ENCODE measurements at places on chromosomes 7 and 10.

DNA sequence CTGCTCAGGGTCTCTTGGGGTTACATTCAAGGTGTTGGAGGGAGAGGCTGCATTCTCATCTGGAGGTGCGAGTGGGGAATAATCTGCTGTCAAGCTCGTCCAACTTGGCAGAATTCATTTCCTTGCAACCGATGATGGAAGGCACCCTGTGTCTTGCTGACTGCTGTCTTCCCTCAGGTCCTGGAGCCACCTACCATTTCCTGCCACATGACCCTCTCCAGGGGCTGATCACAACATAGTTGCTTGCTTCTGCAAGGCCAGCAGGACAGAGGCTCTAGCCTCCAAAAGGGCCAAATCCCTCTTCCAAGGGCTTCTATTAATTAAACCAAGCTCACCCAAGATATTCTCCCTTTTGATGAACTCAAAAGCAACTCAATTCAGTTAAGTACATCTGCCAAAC, 14.2 kb upstream of the BRI3 start:
- no peak for DNase-seq

DNA sequence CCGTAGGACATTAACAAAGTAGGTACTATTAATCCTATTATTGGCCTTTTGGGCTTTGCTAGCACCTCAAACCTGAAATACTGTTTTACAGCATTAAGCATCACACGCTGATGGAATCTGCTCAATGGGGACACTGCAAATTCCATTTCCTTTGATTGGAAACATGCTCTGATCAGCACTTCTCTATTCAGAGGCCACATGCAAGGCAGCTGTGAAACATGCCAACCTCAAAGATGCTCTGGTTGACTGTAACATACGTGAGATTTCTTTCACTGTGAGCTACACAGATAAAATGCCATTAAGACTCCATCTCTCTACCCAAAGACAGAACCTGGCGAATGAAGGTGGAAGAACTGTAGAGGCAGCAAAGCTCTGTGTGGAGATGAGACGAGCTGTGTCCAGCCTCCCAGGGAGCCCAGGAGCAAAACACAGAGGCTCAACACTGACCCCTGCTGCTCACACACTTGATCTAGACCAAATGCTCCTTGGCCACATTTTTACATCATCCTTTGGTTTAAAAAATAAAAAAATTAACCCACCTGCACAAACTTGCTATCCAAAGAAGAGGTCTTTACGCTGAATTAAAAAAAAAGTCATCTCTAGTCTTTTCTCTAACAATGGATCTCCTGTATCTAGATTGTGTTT, 8.0 kb downstream of the RSU1 start:
- no peak for DNase-seq

- no peak for DNase-seq
Measured at GRCh38 chr10:91593834-91594233, 39.0 kb downstream of the PPP1R3C start.

DNA sequence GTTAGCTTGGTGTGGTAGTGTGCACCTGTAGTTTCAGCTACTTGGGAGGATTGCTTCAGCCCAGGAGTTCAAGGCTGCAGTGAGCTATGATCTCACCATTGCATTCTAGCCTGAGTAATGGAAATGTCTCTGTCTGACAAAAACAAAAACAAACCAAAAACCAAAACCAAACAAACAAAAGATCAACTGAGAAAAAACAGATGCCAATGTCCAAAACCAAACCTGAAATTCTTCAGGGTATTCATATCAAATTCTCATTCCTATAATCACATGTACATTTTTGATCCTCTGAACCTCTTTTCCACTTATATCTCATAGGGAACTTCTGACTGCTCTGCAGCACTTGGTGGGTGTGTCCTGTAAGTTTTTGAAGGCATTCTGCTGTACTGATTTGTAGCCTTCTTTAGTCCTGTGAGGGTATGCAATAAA, 87.0 kb downstream of the CDK6 start:
- no peak for DNase-seq

- DNase-seq, result no peak
Measured at GRCh38 chr7:107744345-107744750, 406 bp downstream of the CBLL1 start.

DNA sequence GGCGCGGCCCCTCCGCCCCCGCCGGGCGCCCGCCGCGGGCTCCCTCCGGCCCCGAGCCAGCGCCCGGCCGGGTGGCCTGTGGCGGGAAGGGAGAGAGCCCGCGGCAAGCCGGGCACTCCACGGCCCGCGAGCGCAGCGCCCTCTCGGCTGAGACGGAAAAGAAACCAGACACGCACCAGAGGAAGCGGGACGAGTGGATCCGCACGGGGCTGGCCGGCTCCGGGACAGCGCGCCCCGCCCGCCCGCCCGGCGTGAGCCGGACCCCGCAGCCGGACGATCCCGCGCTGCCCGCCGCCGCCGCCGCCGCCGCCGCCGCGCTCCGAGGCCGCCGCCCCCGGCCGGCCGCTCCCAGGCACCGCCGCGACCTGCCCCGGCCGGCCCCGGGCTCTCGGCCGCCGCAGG, 300 bp downstream of the ARHGAP21 start:
- no peak for DNase-seq

DNA sequence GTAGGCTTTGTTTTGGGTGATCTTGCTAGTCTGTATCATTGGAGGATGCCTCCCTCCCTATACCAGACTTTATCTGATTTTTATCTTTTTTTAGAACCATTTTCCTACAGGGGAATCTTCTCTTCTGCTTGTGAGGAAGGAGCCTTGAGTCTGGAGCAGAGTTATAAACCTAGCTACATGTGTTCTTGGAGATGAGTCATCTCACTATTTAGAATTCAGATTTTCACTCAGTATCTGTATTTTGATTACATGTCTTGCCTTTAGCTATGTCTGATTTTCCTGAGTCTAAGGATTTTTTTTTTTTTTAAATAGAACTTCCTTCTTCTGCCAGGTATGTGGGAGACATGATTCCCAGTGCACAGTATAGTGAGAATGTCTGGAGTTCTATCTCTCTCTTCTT, 211.6 kb upstream of the MBL2 start:
- no peak for DNase-seq

DNA sequence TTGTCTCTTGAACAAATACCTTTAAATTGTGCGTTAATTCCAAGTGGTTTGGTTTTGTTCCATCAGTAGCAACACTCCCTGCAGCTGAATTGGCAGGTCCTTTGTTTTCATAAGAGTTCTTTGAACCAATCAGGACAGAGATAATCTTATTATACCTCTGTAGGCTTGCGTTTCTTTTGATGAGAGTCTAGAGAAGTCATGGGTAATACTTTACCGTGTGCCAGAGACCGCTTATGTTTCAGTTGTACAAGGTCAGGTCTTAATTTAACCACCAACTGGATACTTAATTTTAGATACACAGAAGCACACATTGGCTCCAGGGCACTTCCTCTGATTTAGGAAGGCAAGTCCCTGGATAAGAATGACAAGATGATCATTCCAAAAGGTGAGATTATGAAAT, at the start of gene ASB15:
TSS of gene ASB15 (plus strand) at position 292 of the 400 bp plus-strand sequence. CDS start 12,682 bp downstream, outside the sequence.
- no peak for DNase-seq

DNA sequence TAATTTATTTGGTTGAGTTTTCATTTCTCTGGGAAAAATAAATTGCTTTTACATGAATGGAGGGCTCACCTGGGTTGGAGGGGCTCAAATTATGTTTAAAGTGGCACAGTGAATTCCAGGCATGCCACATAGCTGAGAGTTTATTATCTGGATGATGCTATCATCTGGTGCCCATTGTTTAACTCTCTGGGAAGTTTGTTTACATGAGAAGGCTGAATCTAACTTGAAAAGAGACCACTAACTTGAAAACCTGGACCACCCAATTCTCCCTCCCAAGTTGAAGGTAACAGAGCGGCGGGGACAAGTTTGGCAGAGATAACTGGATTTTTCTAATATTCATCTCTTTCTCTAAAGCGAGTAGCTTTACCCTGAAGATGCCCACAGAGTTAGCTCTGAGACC, 321.5 kb upstream of the GHITM start:
- no peak for DNase-seq

- DNase-seq, result no peak
Measured at GRCh38 chr10:67095531-67095930, 169.7 kb downstream of the LRRTM3 start.

- DNase-seq, result peak; percentile 74
Measured at GRCh38 chr10:79241990-79242619, 105.2 kb upstream of the PPIF start.

DNA sequence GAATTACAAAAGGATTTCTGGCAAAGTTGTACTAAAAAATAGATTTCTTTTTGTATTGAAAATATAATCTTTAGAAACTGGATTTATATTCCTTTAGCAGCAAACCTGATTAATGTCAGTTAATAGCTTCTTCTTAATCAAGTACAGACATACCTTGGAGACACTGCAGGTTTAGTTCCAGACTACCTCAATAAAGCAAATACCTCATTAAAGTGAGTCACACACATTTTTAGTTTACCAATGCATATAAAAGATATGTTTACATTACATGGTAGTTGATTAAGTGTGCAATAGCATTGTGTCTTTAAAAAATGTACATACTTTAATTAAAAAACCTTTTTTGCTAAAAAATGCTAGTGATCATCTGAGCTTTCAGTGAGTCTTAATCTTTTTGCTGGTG, 215.0 kb downstream of the BICC1 start:
- no peak for DNase-seq

DNA sequence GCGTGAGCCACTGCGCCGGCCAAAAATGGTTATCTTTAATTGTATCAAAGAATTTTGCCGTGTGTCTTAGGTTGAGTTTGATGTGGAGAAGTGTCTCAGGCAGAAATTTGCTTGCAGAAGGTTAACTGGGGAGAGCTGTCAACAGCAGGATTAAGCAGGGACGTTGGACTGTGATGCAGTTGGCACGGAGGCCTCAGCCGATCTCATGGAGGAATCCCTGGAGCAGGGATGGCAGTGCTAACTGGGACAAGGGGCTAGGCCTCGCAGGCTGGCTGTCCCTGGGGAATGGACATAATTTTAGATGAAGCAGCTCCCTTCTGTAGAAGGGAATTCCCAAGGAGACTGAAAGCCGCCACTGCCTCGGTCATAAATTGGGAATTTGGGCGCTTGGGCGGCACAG, 12.3 kb upstream of the KIF5B start:
- no peak for DNase-seq

DNA sequence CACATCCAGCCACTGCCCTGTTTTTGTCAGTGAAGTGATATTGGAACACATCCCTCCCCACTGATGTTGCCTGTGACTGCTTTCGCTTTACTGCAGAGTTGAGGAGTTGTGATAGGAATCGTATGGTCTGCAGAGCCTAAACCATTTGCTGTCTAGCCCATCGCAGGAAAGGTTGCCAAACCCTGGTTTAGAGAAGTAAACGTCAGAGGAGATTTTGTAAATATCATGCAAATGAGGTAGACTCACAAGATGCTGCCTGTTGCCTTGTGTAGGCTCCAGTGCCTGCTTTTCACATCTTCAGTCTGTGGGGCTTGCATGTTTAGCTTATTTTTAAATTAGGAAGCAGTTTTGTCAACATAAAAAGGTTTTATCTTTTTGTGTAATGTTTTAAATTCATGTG, 107.1 kb downstream of the TRRAP start:
- DNase-seq, result no peak

DNA sequence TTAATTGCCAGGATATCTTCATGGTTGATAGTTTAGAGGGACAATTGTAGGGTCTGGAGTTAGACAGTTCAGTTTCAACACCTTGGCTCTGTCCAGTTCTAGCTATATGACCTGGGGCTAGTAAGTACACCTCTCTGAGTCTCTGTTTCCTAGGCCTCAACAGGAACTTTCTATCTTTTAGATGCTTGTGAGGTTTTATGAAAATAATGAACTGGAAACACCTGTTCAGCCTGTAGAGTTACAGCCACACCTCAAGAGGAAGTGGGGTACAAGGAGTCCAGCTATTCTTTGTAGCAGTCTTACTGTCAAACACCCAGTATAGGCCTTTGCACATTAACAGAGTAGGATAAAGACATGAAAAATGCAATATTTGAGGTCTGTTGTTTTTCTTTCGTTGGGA, 73.4 kb downstream of the CHRM2 start:
- DNase-seq, result no peak

- no peak for DNase-seq
Measured at GRCh38 chr10:77967611-77968022, 41.1 kb upstream of the DLG5 start.

GRCh38 chr10:3095373-3096139, 28.2 kb downstream of the PFKP start:
- peak; percentile 89 for DNase-seq

DNA sequence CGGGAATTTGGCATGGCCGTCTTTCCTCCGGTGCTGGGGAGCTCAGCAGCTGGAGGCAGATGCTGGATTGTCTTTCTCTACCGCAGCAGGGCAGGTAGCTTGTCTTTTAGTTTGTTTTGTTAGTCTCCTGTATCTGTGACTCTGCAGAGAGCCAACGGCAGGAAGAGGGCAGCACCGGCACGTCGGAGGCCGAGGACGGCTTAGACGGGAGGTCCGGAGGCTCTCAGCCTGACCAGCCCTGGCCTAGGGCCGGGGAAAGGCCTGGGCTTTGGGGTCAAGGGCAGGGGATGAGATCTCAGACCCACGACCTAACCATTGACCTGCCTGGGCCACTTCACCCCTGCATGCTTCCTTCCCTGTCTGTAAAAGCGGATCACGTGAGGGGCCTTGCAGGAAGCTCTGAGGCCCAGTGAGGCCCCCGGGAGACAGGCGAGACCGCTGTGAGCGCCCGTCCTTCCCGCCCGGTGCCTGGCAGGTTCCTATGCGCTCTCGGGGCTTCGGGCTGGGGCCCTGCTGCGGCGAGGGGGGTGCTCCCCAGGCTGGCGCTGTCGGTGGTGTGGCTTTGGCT, 72.7 kb downstream of the LHPP start:
- peak; percentile 61 for DNase-seq

- no peak for DNase-seq
Measured at GRCh38 chr7:158120316-158120715, 467.3 kb downstream of the PTPRN2 start.

GRCh38 chr10:101297901-101298486, 56.0 kb upstream of the BTRC start:
- no peak for DNase-seq

GRCh38 chr7:30427296-30428070, 51.1 kb downstream of the NOD1 start:
- DNase-seq, result no peak

GRCh38 chr7:82542665-82543064, 99.1 kb upstream of the CACNA2D1 start:
- DNase-seq, result no peak

GRCh38 chr7:121517591-121517990, 121.5 kb upstream of the FAM3C start:
- no peak for DNase-seq

- no peak for DNase-seq
Measured at GRCh38 chr10:97766106-97766810, 5.5 kb downstream of the SFRP5 start.

GRCh38 chr7:1558841-1559625, 3.0 kb upstream of the TMEM184A start:
- no peak for DNase-seq

GRCh38 chr7:158655931-158656441, 48.6 kb downstream of the NCAPG2 start:
- no peak for DNase-seq

DNA sequence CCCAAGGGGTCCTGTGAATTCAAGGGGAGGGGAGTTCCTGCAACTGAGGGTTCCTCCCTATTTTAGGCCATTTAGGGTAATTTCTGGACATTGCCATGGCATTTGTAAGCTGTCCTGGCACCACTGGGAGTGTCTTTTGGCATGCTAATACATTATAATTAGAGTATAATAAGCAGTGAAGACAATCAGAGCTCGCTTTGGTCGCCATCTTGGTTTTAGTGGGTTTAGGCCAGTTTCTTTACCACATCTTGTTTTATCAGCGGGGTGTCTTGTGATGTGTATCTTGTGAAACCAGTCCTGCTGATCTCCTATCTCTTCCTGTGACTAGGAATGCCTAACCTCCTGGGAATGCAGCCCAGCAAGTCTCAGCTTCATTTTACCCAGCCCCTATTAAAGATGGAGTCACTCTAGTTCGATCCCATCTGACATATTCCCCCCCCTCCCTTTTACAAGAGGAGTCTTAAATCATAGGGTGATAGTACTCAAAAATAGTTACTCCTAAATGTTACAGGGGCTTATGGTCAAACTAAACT, 43.2 kb downstream of the SVOPL start:
- DNase-seq, result no peak

Measured in GF-D8 (cell line).